ENCODE measurements at places on chromosomes 6 and 20.

GRCh38 chr20:37382482-37383120 lies 36.7 kb downstream of the SRC start:
- no peak for DNase-seq
- no peaks in the 10 kb centered on the region for H3K27me3 ChIP-seq
- peaks cover 25% of the 10 kb centered on the region for H3K36me3 ChIP-seq
- peaks cover 27% of the 10 kb centered on the region for H3K4me1 ChIP-seq
- no peak overlapping the region for H3K4me3 ChIP-seq

- DNase-seq = no peak
- no peaks in the 10 kb centered on the region for H3K36me3 ChIP-seq
- H3K27me3 ChIP-seq = no peaks in the 10 kb centered on the region
- no peak overlapping the region for H3K4me3 ChIP-seq
Observed at GRCh38 chr6:46218457-46218856, 47.7 kb upstream of the ENPP5 start.

DNA sequence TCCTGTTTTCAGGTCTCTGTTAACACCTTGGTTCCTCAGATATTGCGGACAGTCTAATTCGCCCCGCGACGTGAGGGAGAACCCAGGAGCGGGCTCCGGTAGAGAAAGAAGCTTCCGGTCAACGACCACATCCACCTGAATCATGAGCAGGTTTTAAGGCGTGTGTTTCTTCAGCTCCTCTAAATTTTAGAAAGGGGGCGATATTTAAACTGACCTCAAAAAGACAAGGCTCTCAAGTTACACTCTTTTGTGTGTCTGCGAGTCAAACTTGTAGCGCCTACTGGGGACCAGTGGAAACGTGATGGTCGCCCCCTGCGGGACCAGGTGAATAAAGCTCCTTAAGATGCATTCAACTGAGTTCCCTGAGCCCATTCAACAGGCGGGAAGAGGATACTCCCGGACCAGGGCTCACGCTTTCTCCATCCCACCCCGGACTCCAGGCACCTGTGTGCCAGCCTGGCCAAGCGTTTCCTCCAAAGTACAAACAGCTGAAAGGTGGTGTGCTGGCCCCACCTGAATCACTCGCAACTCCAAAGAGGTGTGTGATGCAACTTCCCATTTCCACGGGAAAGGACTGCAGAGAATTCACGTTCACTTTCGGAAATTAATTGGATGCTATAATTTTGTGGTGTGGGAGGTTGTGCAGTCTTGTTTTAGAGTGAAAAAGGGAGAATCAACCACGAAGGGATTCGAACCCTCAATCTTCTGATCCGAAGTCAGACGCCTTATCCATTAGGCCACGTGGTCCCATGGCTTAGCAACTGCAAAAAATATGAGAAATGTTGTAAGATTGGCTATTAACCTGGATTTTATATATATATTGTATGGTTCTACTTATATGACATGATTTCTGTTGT lies 17.0 kb downstream of the GPX5 start:
- no peak overlapping the region for H3K27ac ChIP-seq
- H3K4me3 ChIP-seq = peak overlapping the region; percentile 70
- H3K27me3 ChIP-seq = peaks cover 6% of the 10 kb centered on the region
- DNase-seq = peak; percentile 73
- H3K36me3 ChIP-seq = no peaks in the 10 kb centered on the region

DNA sequence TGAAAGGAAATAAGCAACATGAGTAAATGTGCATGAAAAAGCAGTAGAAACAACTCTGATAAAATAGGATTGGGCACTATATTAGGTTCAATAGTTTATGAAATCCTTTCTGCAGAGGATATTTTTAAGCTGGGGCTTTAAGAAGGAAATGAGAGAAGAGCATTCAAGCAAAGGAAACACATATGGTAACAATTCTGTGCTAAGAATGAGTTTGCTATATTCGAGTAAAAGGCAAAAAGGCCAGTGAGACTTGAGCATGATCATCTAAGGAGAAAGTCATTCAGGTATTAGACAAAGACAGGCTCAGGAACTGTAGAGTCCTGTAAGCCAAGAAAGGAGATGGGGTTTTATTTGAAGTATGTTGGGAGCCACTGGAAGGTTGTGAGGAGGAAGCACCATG lies 387.1 kb upstream of the FLRT3 start:
- DNase-seq = no peak
- H3K4me3 ChIP-seq = no peak overlapping the region

DNA sequence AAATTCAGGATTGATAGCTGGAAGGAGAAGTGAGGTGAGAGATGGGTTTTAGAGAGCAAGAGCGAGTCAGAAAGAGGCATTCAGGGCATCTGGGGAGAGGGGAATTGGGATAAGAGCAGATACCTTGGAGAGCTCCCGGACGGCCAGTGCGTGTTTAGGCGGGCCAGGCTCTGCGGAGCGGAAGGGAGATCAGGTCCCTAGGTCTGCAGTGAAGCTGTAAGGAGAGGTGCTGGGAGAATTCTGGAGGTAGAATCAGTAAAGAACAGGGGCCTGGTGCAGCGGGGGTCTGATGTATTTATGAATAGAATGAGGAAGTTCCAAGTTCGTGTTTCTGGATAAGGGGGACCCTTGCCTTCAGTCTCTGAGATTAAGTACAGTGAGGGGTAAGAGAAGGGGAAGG lies 47.4 kb upstream of the FAM83D start:
- peak; percentile 28 for DNase-seq
- no peak overlapping the region for H3K4me3 ChIP-seq
- peaks cover 64% of the 10 kb centered on the region for H3K27me3 ChIP-seq
- H3K4me1 ChIP-seq = peaks cover 3% of the 10 kb centered on the region
- no peaks in the 10 kb centered on the region for H3K36me3 ChIP-seq

DNA sequence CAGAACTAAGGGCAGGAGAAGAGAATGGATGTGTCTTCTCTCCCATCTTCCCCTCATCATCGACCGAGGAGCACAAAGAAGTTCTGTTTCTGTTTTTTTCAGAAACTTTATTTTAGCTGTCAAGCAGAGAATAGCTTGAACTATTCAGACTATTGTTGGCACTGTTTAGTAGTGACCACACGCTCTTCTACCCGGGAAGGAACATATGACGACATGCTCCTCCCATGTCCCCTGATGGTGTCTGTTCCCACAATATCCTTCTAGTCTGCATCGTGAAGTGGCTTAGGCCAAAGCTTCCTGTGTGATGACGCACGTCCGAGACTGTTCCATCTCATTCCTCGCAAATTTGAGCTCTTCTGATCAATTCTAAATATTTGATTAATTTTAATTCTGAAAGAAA lies 27.2 kb upstream of the KIF25 start:
- no peaks in the 10 kb centered on the region for H3K27me3 ChIP-seq
- H3K4me1 ChIP-seq = peaks cover 6% of the 10 kb centered on the region
- no peak overlapping the region for H3K27ac ChIP-seq
- DNase-seq = no peak

- no peaks in the 10 kb centered on the region for H3K27me3 ChIP-seq
- no peaks in the 10 kb centered on the region for H3K36me3 ChIP-seq
- H3K27ac ChIP-seq = no peak overlapping the region
- H3K4me1 ChIP-seq = no peaks in the 10 kb centered on the region
- DNase-seq = no peak
- H3K4me3 ChIP-seq = no peak overlapping the region
Observed at GRCh38 chr6:136710877-136711552, 81.3 kb downstream of the MAP3K5 start.
